ENCODE measurements at places on chromosomes 4 and X.

DNA sequence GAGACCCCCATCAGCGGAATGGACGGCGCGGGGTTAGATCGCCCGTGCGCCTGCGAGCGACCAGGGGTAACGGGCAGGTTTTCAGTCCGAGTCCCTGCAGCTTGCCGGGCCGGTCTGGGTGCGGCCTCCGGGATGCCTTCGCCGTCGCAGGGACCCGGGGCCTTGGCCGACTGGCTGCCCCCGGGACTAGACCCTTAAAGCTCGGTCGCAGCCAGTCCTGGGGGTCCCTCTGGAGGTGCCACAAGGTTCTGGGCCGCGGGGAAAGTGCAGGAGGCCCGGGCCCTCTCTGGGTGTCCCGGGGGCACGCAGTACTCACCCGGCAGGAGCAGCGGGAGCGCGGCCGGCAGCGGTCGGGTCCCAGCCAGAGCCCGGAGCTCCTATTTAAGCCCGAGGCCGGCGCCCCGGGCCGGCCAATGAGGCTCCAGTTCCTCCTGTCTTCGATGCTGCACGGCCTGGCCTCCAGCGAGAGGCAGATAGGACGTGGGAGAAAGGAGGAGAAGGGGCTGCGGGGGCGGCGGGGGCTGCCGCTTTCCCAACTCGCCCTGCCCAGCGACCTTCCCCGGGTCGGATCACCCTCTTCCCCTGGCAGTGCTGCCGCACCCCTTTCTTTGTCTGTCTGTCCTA is at the start of gene SPON2:
Gene SPON2, minus strand, starts transcription at position 356 of the 624 bp plus-strand sequence.
- DNase-seq, result no peak

DNA sequence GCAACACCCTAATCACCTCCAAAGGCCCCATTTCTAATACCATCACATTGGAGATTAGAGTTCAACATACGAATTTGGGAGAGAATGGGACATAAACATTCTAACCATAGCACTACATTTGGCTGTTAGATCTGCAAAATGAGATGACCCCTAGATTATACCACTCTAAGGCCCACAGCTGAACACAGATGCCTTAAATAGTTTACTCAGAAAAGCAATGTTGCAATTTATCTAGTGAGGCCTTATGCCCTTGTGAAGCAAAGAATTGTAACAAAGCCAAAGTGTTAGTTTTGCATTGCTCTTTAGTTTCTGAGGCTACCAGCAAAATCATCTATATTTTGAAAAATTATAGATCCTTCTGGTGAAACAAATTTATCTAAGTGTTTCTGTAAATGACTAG is 31.6 kb upstream of the ARHGEF6 start:
- DNase-seq, result peak; percentile 46

- no peak for DNase-seq
These were observed 15.0 kb upstream of the CD99L2 start for GRCh38 chrX:150913511-150913910.

DNA sequence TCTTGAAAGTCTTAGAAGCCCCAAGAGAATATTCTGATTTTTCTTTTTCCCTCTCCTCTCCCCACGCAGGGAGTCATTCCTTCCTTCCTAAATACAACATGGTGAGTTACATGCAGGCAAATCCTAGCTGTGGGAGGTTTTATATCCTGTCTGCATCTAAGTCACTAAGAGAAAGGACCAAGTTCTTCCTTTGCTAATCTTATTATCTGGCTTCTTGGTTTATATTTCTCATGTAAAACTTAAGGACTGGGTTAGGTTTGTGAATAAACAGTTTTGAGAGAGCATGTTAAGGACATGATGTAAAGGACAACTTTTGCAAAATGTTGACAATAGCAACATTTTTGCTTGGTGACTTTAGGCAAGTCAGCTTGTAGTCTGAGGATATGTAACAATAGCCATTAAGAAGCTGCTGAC is 5.1 kb upstream of the CXCL9 start:
- no peak for DNase-seq

GRCh38 chr4:109472343-109472761 is 38.7 kb downstream of the SEC24B start:
- DNase-seq, result peak; percentile 17

DNA sequence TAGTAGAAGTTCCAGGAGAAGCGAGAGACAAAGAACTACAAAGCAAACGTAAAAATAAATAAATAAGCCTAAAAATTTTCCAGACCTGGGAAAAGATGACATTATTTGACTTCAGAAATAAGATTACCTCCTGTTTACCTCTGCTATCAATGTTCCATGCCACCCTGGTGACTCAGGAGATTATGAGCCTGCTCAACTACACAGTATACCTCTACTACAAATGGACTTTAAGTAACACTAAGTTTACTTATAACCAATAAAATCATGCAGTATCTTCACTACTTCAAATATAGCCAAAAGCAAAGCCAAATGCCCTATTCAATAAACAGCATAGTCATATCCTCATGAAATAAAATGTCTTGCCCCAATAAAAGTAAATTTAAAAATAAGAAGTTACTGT is 105.4 kb downstream of the CYLC1 start:
- no peak for DNase-seq

GRCh38 chr4:178329226-178329872 is 887.1 kb upstream of the AGA start:
- DNase-seq, result no peak
